ENCODE measurements at places on chromosomes 4 and X. TPM values are rescaled to one million over a fixed set of nuclear protein-coding genes. Genes with fewer than 3 reads are reported as not detected.

The GLOD5 gene
- 9.5 TPM for total RNA-seq

The DUSP9 gene
- total RNA-seq: not detected

The SH3RF1 gene
- total RNA-seq: 76.6 TPM

The TIGD4 gene
- total RNA-seq: 0.17 TPM

The CLTRN gene
- total RNA-seq: 0.28 TPM

The ADAMTS3 gene
- total RNA-seq: 0.12 TPM

The STOX2 gene
- total RNA-seq: 2.7 TPM

The CFP gene
- 3.5 TPM for total RNA-seq

The CPZ gene
- total RNA-seq: 2.9 TPM

The IKBKG gene
- 29.1 TPM for total RNA-seq

The H2BW2 gene
- total RNA-seq: not detected

The RTL9 gene
- total RNA-seq: not detected

The TMEM156 gene
- not detected for total RNA-seq

The SORCS2 gene
- total RNA-seq: 0.92 TPM

The MAMLD1 gene
- total RNA-seq: 0.76 TPM

The PDGFRA gene
- total RNA-seq: 45.2 TPM

The TBX22 gene
- total RNA-seq: not detected

The SUPT20HL1 gene
- not detected for total RNA-seq

The CXorf51A gene
- not detected for total RNA-seq

The PRDM5 gene
- 7.0 TPM for total RNA-seq

The ETDB gene
- total RNA-seq: not detected

The RS1 gene
- not detected for total RNA-seq

All from left colon (tissue), 2 donors.